Foreskin keratinocyte (primary cell): ENCODE measurements at places on chromosomes 12 and 14.

DNA sequence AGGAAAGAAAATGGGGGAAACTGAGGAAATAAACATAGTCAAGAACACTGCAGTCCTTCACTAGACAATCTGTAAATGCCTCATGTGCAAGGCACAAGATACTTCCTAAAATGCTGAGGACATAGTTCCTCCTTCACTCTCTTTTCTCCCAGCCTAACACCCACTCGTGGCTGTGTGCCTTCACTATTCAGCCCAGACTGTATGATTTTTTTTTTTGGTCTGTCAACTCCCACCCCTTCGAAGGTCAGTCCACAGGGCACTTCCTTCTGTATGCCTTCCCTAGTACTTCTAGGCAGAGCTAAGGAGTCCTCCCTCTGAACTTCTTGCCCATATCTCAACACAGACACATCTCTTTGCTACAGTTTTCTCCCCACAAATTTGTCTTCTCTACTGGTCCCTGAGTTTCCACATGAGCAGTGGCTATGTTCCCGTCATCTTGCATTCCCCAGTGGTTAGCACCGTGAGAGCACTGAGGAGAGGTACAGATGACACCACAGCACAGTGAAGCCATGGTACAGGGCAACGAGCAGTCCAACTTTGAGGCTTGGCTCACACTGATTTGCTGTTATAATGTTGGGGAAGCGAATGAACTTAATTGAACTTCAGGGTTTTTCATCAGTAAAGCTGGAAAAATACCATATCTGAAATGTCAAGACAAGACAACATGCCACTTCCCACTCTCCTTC, 24.1 kb upstream of the SYCP3 start:
- DNase-seq, result no peak

DNA sequence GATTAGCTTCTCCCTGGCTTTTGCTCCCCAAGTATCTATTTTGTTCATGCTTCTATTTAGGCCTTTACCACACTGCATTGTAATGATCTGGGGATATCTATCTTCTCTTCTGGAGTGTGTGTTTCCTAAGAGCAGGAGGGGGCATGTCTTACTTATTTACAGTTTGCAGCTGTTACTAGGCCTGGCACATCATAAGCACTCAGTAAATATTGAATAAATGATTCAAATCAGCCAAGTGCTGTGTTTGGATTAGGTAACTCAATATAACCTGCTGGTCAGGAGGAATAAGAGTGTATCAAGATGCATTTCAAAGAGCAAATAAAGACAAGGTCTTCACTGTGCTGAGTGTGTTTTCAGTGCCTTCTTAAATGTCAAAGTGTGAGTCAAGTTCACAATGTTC, 186.1 kb downstream of the FOXG1 start:
- no peak for DNase-seq

DNA sequence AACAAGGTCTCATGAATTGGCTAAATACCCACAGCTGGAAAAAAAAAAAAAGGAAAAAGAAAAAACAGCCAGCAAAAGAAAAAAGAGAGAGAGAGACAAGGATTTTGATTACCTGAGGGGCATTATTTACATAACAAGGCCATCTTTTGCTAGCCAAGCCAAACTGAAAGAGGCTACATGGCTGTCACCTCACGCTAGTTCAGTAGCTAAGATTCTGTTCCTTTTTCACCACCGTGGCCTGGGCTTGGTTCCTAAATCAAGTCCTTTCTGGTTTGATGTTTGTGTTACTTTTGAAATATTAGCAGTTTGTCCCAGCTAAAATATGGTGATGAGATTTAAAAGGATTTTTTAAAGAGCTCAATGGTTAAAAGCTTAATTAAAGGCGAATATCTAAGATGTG, 2.0 kb upstream of the SDS start:
- no peak for DNase-seq

DNA sequence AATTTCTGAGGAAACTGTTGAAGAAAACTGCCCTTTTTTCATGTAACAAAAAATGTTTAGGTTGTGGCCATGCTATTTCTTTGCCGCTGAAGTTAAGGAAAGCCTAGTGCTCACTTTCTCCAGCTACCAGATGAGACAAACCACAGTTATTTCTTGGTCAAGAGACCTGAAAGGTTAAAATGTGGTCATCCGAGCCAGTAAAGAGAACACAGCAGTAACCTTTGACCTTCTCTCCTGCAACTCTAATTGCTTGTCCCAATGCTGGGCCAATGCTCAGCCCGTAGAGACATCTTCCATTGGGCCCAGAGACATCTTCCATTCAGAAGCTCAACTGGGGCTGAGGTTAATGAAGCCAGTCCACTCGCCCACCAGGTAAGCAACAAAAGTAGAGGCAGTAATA, 109.8 kb upstream of the CPSF6 start:
- DNase-seq, result no peak

- DNase-seq, result no peak
Measured at GRCh38 chr12:132219323-132219722, 75.1 kb downstream of the NOC4L start.
